Effector CD4-positive, alpha-beta T cell (primary cell): ENCODE measurements at places on chromosomes 7 and 10.

- no peak for DNase-seq
These were observed 7.4 kb upstream of the CREB3L2 start for GRCh38 chr7:138009350-138009653.

- no peak for DNase-seq
These were observed 199.4 kb upstream of the PRSS58 start for GRCh38 chr7:142457146-142457703.

- no peak for DNase-seq
These were observed 79.5 kb downstream of the FAM185A start for GRCh38 chr7:102828286-102828685.

DNA sequence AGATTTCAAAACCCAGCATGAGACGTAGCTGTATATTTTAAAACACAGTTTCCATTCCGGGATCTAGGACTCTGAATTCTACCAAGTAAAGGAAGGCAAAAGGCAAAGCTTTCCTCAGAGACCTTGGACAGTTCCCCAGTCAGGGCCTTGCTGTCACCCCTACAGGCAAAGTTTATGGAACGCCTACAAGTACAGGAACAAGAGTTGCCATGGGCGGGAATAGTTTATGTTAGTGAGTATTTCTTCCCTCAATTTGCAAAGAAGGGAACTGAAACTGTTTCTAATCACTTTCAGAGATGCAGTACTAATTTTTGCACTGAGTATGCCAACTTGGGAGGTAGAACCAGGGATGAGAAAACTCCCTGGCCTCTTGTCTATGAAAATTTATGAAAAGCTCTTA, 68.2 kb upstream of the LRGUK start:
- DNase-seq = no peak

DNA sequence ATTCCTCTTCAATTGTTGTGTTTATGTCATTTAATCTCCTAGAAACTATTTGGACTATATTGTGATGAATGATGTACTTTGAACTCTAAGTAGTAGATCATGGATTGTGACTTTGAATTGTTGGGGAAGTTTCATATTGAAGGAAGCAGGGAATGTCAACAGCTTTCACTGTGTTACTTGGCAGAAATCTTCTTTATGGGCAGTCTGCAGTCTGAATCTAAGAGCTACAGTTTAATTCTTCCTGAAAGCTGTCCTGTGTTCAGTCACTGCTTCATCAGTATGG, 91.6 kb downstream of the PPP1R9A start:
- no peak for DNase-seq
